Stimulated activated CD8-positive, alpha-beta memory T cell treated with anti-CD3 and anti-CD28 coated beads, Interleukin-4, amount 100 ng/mL, for 1 hour (primary cell): ENCODE measurements at places on chromosomes 1 and 21.

- DNase-seq = peak; percentile 57
These were observed at the start of gene GSTM1 for GRCh38 chr1:109687641-109688499. Gene GSTM1, plus strand, starts transcription at chr1:109687817. Its CDS starts 57 bp downstream, at chr1:109687874.

DNA sequence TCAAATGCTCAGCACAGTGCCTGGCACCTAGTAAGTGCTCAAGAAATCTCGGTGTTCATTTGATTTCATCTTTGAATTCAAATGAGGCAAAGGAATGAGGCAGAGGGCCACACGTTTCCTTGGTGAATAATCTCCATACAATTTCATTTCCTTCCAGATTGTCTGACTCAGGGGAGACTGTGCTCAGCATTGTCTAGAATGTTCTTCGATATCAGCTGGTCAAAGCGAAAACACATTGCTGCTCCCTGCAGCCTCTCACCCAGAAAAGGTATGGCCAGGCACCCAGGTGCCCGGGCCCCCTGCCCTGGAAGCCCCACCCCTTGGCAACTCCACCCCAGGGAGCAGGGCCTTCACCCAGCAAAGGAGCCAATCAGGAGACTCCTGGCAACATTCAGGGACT, 55.8 kb downstream of the FBXO2 start:
- no peak for DNase-seq

DNA sequence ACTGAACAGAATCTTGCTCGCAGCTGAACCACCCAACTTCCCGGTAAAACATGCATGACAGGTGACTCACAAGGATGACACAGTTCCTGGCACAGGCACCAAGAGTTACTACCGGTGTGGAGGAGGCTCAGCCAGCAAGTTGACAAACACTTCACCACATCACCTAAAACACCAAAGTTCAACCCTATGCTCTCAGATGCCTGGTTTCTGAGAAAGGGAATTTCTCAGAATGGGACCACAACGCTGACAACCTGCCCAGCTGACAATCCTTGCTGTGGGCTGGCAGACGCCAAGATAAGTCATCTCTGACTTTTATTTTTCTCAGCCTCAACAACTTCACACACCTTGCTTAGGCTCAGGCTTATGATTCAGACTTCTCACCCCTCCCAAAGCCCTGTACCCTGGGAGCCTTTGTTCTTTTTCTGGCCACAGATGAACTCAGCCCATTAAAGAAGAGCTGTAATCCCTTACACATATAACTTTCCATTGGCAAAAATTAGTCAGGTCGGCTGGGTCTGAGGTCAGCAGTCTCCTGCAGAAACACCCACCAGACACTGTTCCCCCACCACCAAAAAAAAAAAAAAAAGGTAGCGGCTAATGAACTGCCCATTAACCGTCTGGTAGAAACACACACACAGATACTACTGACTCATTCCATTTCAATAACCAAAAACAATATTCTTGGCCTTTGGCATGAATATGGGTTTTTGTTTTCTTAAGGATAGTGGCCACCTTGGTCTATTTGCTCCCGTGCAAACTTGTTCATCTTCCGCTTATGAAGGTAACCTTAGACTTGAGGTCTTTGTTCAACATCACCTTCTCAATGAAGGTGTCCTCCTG, 10.8 kb upstream of the TIAM1 start:
- DNase-seq = peak; percentile 58

- no peak for DNase-seq
These were observed 32.2 kb downstream of the PSEN2 start for GRCh38 chr1:226902601-226903000.

DNA sequence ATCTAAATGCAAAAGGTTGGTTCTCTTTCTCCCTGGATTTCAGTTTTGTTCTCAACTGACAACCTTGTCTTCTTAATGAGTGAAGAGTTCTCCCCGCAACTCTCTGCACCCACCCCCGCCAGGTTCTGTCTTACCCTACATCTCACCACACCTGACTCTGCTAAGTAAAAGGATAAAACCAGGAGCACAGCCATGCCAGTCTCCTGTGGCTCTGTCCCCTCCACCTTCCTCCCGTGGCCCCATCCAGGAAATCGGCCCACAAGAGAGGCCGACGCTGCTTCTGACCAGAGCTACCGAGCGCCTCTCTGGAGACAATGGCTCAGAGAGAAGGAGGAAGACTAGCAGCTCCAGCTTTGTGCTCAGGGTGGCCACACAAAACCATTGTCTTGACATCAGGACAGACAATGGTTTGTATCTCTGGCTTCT, 72.2 kb downstream of the PLEKHA6 start:
- no peak for DNase-seq

- DNase-seq = no peak
These were observed 48.2 kb downstream of the ARHGEF10L start for GRCh38 chr1:17587693-17588047.

GRCh38 chr1:118504221-118504644, 319.2 kb upstream of the SPAG17 start:
- no peak for DNase-seq

GRCh38 chr21:34126269-34126668, 52.9 kb downstream of the MRPS6 start:
- DNase-seq = no peak

- no peak for DNase-seq
These were observed 685 bp downstream of the CRTC2 start for GRCh38 chr1:153957744-153958110.

DNA sequence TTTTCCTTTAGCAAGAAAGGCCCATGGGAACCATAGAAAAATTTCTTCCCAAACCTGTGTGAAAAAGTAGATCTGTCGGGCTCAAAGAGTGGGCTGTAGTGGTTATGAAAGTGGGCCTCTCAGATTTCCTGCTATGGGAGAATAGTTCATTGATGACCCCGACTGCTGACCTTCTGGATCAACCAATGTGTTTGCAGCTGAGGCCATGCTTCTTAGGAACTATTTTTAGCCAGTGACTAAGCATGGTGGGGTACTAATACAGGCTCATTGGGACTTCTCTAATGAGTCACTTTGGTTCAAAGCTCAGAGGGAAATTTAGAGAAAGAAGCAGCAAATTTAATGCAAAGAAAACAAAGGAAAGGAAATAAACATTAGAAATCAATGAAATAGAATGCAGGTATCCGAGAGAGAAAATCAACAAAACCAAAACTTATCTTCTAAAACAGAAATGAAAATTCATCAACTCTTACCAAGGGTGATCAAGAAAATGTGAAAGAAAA, 12.6 kb upstream of the PSMA5 start:
- no peak for DNase-seq

DNA sequence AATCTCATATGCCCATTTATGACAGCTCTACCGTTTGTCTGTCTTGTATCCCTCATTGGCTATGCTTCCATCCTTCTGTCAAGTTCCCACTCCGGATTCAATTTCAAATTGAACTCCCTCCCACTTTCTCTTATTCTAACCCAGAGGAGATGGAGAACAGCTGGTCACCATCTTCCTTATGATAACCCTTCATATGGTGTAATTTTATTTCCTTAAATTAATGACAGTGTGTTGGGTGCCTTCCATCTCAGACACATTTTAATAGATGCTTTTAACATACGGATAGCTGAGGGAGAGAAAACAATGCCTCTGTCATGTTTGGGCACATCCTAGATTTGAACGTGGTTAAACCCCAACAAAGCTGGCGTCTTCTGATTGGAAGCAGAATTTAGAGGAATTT, 103.0 kb upstream of the PLXNA2 start:
- no peak for DNase-seq

- DNase-seq = no peak
These were observed 144.6 kb downstream of the SLC30A10 start for GRCh38 chr1:219783605-219784235.

- DNase-seq = no peak
These were observed 8.1 kb upstream of the PMVK start for GRCh38 chr1:154944401-154945159.
